NCI-H1417 treated with DMSO at 0.1 percent for 48 hours (cell line): ENCODE measurements at places on chromosomes 12 and 14.

DNA sequence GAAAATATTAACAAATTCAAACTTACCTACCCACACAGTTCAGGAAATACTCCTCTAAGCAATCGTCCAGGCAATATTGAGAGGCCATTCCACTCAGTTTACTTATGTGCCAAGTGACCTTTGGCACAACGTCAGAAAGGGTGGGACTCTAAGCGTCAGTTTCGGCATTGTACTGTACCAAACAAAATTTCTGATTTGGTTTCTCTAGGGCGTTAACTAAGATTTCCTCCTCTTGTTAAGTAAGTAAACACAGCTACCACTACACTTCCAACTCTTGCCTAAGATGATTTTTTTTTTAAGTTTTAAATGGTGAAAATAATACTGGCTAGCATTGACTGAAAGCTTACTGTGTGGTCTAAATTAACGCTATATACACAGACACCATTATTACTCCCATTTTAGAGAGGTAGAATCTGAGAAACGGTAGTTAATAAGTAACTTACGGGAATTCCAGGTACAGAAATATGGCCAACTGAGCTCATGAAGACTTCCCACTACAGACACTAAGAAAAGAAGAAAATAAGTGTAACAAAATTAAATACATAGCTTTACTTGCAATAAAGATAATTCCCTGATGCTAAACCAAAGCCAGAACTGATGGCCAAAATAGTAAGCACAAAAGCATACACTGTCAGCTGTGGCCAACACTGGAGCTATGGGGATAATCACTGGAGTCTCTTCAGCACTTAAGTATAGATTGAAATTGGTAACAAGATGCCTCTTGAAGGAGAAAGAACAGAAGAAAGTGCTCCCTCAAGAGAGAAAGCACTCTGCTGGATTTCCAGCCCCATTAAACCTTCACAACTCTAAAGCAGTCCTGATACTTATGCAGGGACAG lies 76.1 kb downstream of the EPS8 start:
- DNase-seq: no peak

- DNase-seq: no peak
Measured at GRCh38 chr12:33267641-33268040, 172.0 kb downstream of the SYT10 start.

DNA sequence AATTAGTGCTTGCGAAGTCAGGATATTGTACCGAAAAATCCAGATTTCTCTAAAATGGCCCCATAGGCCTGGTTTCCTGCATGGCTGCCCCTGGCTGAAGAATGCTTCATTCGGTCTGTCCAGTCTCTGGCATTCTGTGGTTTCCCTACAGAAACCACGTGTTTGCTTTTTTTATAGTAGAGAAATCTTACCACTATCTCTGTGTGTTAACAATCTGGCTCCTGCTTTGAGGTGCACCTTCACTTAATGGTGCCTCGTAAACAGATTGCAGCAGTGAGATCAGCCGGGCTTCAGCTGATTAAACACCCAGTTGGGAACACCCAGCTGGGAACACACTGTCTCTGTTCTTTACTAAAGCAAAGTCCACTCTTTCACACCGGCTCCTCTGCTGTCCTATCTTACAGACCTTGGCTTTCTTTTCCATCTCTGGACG lies 6.7 kb upstream of the DNAAF2 start:
- DNase-seq: no peak

DNA sequence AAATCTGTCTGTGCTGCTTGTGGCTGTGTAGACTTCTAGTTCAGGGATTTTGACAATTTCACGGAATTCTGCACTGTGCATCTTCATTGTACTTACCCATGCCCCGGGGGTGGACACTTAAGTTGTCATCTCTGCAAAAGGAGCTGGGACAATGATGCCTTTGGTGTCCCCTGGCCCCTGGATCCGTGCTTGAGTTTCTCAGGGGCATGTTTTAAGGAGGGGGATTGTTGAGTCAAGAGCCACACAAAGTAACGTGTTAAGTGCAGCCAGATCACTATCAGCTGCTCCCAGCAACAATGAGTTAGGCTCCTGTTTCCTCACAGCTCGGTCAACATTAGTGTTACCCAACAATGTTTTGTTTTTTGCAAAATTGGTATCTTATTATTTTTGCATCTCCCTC lies 305.0 kb upstream of the DIO3 start:
- no peak for DNase-seq

- DNase-seq: no peak
Measured at GRCh38 chr12:3869865-3870264, 3.3 kb downstream of the PARP11 start.

DNA sequence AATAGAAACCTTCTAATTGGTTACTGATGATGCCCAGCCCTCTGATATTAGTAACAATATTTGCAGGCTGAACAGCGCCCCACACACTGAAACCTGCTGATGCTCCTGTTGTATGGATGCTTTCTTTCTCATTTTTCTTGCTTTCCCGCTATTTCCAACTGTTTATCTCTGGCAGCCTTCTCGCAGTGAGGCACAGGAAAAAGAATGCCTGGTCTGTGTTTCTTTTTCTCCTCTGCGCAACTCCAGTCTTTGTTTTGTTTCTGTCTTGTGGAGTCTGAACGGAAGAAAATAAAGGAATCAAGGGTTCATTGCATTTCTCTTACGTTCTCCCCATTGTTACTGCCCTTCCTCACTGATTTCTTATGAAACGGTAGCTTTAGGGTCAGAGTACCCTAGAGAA lies 451.2 kb downstream of the EGLN3 start:
- DNase-seq: no peak

- DNase-seq: no peak
Measured at GRCh38 chr14:74616507-74616906, 4.5 kb upstream of the LTBP2 start.

GRCh38 chr12:108511633-108512540 lies 3.2 kb upstream of the FICD start:
- peak; percentile 5 for DNase-seq

DNA sequence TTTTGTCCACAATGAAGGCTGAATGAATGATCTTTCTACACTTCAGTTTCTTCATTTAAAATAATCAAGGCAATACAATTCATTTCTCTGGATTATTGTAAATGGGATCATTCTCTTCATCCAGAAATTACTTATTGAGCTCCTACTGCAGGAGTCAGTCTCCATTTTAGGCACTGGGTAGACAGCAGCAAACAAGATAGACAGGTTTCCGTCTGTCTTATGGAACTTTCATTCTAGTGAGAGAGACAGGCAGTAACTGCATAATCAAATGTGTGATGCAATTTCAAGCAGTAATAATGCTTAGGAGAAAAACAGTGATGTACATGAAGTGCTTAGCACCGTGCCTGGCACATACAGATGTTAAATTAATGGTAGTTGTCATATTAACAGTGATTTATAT lies 118.9 kb downstream of the SUDS3 start:
- DNase-seq: no peak

- no peak for DNase-seq
Measured at GRCh38 chr12:79155683-79156082, 291.1 kb downstream of the SYT1 start.

GRCh38 chr12:57654042-57654441 lies 21.0 kb upstream of the B4GALNT1 start:
- no peak for DNase-seq

- no peak for DNase-seq
Measured at GRCh38 chr12:7346551-7347225, 42.8 kb downstream of the ACSM4 start.

DNA sequence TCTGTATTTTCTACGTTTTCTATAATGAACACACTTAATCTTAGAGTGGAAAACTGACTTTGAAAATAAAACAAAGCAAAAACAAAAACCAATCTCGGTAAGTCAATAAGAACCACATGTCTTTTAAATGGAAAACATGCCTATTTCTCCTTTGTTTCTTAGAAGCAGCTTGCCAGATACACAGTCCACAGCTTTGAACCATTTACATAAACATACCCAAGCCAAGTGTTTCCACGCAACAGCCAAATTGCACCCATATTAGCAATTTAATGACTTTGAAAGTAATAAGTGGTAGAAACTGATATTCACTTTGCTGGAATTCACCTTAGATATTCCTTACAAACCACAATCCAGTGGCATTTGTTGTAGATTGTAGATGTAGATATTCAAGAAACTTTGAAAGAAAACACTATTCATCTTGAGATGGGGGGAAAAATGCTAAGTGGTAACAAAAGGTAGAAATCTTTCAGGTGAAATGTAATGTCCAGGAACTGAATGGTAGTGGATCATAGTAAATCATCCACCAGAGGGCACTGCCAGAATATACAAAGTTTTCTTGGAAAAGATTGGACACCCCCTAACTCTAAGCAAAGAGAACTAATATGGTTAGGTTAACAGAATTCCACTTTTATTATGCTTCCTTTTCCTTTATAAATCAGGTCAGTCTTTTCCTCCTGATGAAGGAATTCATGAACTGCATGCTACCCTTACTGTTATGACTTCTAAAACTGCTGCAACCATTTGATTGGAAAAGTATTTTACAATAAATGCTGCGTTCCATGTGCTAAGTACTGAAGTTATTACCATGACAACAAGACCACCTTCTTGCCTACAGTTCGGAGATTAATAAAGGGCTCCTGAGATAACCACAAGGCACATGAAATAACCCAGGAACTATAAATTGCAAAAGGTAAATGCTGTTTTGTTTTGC lies 69.8 kb downstream of the RERG start:
- DNase-seq: peak; percentile 31

DNA sequence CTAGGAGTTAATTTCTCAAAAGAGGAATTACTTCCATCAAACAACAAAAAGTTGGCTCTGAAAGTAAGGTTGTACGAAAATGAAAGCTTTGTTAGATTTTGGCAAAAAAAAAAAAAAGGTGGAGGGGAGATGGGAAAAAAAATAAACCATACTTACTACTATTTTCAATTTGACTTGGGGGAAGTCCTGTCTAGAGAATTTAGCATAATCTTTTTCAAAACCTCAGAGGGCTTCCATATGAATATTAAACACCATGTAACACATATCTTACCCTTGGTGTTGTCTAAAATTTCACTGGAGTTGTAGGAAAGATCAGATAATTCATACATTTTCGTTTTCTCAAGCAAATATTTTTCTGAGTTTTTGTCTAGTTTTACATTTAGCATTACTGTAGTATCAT lies 17.5 kb downstream of the GRIP1 start:
- DNase-seq: no peak

DNA sequence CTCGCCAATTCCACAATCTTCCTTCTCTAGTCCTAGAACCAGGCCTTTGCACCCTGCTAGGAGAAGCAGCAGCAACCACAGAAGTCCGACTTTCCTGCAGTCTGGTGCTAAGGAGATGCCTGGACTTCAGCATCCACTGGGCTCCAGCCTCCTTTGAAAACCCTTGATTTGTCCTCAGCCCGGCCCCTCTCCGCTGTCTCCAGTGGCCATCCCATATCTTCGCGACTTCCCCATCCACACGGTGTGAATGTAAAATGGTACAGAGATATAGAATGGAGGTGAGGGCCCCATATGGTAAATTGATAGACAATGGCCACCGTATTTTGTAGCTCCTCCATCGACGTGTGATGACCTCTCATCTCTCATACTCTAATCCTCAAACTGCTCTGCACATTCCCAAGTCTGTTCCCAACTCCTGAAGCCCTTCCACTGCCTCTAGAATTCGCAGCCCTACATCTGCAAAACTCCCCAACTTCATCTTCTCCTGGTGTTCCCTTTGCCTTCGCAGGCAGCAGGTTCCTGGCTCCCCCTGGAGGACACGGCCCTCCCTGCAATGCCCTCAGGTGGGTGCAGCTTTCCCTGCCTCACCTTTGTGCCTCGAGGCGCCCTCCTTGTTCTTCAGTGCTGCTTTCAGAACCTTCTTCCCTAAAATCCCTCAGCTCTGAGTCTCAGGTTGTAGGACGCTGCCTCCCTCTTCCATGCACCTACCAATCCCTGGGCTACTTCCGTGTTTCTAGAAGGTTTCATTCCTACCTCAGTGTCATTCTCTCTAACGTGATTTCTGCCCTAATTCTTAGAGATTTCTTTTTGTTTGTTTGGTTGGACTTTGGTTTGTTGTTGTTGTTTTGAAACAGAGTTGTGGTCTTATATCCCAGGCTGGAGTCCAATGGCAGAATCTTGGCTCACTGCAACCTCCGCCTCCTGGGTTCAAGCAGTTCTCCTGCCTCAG lies 36.7 kb downstream of the TMBIM6 start:
- DNase-seq: no peak

GRCh38 chr12:20524113-20524512 lies 155.8 kb downstream of the PDE3A start:
- no peak for DNase-seq

GRCh38 chr12:25384038-25384892 lies 133.5 kb upstream of the KRAS start:
- no peak for DNase-seq

DNA sequence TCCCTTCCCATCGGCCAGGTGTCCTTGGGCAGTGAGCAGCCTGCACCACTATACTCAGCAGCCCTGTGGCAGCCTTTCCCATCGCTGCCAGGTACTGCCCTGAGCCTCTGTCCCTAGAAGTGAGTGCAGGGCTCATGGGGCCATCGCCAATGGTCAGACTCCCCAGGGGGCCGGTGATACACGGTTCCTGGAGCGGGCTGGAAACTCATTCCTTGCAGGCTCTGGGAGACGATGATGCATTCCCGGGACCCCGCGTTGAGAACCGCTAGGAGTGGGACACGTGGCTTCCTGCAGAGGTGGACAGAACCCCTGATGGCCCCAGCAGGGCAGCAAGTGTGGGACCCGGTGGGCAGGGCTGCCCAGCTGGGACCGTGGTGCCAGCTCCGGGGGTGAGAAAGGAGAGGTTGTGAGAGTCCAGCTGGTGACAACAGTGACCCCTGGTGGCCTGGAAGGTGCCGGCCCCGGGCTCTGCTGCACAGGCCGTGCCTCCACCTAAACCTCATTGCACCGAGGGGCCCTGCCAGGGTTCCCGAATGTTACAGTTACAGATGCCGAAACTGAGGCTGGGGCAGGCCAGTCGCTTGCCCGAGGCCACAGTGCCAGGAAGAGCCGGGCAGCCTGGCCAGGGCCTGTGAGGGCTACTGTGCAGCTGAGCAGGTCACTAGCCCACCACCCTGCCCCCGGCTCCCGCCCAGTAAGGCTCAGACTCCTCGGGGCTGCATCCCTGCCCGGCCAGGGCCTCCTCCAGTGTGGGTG lies 33.8 kb downstream of the FBRSL1 start:
- DNase-seq: no peak

- no peak for DNase-seq
Measured at GRCh38 chr12:23063206-23063605, 438.2 kb downstream of the ETNK1 start.

DNA sequence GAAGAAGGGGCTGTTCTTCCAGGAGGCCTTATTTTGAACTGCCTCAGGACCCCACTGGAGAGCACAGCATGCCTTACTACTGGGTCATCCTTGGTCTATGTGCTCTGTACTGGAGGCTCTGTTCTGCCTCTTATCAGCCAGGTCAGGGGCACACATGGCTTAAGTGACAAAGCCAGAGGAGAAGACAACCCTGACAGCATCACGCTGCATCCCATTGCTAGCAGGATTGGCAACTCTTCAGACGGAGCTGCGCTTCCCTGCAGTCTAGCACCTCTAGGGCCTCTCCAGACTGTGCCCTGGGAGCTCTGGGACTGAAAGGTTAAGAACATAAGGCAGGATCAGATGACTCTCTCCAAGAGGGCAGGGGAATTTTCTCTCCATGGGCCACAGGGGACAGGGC lies 17.3 kb upstream of the TIGAR start:
- DNase-seq: no peak
